ENCODE measurements at places on chromosomes 11 and 22. TPM values are rescaled to one million over a fixed set of nuclear protein-coding genes. Genes with fewer than 3 reads are reported as not detected.

GRCh38 chr22:48004936-48005335, 1242.5 kb downstream of the TBC1D22A start:
- DNase-seq = no peak

DNA sequence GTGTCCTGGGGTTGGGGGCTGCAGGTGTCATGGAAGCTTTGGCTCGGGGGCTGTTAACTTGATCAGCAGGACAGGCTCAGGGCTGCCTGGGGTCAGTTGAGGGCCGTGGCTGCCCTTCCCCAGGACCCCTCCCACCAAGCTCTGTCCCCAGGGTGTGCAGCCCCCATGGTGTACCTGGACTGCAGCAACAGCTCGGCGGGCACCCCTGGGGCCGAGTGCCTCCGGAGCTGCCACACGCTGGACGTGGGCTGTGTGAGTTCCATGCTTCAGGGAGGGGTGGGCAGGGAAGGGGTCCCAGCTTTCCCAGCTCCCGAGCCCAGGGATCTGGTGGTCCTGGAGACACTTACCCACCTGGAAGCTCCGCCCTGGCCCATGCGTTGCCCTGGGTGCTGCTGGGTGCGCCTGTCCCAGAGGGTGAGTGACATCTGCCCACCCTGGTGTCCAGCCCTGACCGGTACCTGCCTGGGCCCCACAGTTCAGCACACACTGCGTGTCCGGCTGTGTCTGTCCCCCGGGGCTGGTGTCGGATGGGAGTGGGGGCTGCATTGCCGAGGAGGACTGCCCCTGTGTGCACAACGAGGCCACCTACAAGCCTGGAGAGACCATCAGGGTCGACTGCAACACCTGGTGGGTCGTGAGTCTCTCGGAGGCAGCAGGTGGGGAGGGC, 11.3 kb downstream of the MUC5B start:
- DNase-seq = no peak

Gene JAM3
- 33.8 TPM for total RNA-seq

Gene OR4C15
- not detected for total RNA-seq

Gene MRGPRX4
- not detected for total RNA-seq

- no peak for DNase-seq
These were observed 379.2 kb downstream of the NELL1 start for GRCh38 chr11:21048626-21049025.

- no peak for DNase-seq
These were observed 104.0 kb upstream of the BID start for GRCh38 chr22:17878186-17878694.

DNA sequence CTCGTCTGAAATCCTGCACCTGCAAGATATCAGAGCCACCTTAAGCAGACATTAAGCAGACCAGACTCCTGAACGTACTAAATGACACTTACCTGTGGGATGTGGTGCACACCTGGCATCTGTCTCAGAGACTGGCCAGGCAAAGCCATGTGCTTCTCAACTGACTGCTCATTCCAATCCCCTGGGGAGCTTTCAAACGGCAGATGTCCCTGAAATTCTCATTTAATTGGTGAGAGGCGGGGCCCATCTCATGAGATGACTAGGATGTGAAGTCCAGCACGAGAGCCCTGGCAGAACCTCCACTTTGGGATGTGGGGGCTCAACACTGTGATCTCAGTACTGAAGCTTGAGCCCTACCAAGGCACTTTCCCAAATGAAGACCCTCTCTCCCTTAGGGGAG, 84.9 kb upstream of the HMGXB4 start:
- no peak for DNase-seq

DNA sequence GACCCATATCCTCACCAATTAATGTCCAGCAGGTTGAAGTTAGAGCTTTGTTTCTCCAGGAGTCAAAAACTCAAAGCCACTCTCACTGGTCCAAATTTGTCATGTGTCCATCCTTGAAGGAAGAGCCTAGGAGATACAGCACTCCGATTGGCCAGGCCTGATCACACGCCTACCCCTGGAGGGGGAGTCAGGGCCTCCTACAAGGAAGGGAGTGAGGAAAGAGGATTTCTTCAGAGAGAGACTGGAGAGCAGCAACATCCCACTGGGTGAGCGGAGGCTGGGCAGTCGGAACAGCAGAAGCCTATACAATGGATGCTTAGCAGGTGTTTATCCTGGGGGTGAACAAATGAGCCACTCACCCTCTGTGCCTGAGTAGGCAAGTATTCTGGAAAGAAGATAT, 113.9 kb downstream of the TRIM29 start:
- DNase-seq = no peak

GRCh38 chr11:115916608-115917007, 412.4 kb upstream of the CADM1 start:
- no peak for DNase-seq

Gene NELL1
- not detected for total RNA-seq

DNA sequence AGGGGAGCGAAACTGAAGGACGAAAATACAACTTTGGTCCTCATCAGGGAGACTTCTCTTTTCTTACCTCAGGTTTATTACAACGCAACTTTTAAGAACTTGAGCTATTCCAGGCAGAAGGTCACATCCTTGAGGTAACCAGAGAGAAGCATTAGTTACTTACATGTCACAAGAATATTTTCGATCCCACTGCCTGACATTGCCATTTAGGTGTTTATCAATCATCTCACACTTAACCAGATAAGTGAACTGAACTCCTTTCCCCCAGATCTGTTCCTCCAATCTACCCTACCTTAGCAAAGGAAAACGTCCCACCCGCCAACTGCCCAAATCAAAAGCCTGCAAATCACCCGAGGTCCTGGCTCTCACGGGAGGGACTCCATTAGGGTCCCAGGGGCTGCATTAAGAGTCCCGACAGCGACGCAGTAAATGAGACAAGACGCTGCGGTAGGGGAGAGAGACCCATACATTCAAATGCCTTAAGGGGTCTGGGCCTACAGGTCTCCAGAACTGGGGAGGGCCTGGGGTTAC, 734 bp downstream of the ZNF280B start:
- no peak for DNase-seq

DNA sequence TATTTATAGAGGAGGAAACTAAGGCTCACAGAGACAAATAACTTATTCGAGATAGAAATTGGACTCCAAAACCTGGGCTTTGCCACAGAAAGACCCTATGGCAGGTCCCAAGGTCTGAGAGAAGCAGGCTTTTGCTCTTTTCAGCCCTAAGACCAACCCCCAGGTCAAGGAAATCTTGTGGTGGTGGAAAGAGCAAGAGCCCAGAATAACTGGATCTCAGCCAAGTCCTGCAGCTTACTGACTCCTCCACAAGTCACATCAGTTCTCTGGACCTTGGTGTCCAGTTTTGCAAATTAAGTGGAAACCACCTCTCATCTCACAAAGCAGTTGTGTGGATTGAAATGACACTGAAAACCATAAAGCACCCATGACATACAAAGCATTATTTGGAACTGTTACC, 122.2 kb downstream of the C11orf58 start:
- DNase-seq = no peak

DNA sequence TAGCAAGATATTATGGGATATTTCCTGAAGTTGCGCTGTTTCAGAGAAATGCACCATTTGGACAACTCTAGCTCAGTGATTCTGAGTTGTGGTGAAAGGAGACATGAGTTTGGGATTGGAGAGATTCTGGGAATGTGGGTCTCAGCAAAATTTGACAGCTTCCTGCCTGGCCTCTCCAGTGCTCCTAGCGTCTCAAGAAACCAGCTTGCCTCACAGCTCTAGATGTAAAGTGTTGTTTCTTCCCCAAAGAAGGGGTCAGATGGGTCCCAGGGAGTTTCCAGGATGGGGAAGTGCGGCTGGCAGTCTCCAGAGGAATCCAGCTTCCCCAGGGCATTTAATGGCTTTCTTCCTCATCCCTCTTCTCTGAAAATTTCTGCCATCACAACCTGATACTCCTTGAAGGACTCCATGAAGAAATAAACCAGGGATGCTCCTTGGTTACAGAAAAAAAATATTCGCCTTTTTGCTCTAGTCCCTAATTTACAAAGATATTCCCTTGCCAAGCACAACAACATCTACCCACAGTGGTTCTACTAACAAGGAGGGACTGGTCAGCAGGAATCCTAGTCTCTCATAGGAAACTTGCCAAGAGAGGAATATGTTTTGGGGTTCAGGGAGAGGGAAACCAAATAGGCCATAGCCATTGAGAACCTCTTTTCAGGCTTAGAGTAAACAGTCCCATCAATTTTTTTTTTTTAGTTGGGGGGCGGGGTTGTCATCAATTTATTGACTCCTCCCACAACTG, 185.4 kb upstream of the E2F8 start:
- DNase-seq = no peak

DNA sequence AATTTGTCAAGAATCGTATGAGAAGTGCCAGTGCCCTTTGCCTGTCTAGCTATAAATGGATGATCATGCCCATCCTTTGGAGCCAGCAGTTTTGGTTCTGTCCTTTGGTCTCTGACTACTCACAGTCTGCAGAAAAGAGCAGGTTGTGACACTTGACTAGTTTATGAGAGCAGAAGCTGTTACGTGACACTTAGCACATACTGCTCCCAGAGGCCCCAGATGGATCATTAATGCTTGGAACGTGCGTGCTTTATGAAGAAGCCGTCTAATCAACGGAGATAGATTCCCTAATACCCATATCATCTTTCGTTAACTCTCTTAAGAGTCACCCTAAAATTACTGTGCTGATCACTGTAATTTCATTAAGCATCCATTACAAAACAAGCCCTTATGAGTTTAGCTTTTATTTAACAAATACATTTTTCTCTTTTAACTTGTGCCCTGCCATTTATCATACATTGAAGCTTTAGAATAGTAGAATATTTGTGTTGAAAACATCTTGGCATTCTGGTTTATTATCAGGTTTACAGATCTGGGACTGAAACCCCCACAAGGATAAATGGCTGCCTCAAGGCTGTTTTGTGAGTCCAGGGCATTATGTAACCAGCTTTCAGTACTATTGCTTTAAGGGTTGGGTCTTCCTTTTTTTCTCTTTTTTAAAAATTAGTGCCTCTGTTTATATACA, 47.0 kb upstream of the ADORA2A start:
- no peak for DNase-seq

Gene SMTNL1
- not detected for total RNA-seq

DNA sequence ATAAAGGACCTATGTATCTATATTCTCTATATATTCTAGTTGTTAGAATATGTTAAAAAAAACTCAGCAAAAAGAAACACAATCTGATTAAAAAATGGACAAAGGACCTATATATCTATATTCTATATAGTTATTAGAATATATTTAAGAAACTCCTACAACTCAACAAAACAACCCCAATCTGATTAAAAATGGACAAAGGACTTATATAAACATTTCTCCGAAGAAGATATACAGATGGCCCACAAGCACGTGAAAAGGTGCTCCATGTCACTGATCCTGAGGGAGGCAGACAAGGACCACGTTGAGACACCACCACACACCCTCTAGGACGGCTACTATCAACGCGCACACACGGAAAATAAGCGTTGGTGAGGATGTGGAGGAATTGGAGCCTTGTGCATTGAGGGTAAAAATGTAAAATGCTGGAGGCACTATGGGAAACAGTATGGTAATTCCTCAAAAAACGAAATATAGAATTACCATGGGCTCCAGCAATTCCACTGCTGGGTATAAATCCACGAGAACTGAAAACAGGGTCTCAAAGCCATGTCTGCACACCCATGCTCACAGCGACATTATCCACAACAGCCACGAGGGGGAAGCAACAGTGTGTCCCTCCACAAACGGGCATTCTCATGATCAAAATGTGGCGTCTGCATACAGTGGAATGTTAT, 22.7 kb downstream of the YPEL1 start:
- peak; percentile 66 for DNase-seq

Gene MIEF1
- total RNA-seq = 30.1 TPM

- DNase-seq = no peak
These were observed 1.6 kb downstream of the GTPBP1 start for GRCh38 chr22:38707346-38707745.

Gene TMEM191C
- 0.31 TPM for total RNA-seq

DNA sequence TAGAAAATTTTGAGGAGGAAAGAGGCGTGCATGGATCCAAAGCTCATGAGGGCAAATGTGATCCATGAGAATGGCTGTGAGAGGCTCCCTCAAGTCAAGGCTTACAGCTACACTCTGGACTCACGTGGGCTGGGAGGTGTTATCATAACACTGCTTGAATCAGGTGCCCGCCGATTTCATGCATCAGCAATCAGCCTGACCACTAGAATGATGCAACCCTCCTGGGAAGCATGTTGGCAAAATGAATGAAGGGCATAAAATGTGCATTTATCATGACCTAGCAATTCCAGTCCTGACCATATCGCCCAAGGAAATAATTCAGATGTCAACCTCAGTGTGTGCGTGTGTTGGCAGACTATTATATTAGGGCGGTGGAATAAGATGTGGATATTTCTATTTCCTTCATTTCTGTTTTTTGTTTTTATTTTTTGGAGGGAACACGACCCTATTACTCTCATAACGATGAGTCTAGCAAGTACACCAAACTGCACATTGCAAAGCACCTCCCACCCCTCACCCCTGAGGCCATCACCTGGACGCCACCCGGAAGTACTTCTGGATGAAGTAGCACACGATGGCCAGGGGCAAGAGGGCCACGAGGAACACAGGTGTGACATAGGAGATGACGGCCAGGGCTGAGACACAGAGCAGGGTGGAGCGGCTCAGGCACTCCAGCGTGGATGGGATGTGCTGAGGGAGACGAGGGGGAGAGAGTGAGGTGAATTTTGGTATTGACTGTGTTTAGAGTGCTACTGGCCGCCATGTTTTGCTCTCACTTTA, 15.7 kb upstream of the KCNJ11 start:
- DNase-seq = no peak

GRCh38 chr11:129976328-129976727, 26.3 kb downstream of the PRDM10 start:
- DNase-seq = no peak

- DNase-seq = no peak
These were observed 6.9 kb downstream of the OR8B12 start for GRCh38 chr11:124536520-124536919.

- no peak for DNase-seq
These were observed 1.1 kb upstream of the IRAG1 start for GRCh38 chr11:10694486-10695239.

DNA sequence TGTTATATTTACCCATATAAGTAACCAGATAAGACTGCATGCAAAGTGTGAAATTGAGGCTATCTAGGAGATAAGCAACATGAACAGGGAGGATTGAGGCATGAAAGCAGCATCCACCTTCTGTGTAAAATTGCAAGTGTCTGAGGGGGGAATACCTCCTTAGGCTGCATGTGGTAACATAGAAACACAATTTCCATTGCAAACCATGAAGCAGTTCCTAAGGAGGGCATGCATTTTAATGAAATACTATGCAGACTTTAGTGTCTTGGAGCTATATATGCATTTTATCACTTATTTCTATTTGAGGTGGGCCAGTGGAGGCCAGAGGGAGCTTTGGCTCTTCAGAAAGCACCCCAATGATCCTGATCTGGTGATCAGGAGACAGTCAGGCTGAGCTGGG, 160.2 kb downstream of the C11orf91 start:
- DNase-seq = no peak

Measured in ureter (tissue), 1 donor.